ENCODE measurements at places on chromosomes 13 and 19. TPM values are rescaled to one million over a fixed set of nuclear protein-coding genes. Genes with fewer than 3 reads are reported as not detected.

DNA sequence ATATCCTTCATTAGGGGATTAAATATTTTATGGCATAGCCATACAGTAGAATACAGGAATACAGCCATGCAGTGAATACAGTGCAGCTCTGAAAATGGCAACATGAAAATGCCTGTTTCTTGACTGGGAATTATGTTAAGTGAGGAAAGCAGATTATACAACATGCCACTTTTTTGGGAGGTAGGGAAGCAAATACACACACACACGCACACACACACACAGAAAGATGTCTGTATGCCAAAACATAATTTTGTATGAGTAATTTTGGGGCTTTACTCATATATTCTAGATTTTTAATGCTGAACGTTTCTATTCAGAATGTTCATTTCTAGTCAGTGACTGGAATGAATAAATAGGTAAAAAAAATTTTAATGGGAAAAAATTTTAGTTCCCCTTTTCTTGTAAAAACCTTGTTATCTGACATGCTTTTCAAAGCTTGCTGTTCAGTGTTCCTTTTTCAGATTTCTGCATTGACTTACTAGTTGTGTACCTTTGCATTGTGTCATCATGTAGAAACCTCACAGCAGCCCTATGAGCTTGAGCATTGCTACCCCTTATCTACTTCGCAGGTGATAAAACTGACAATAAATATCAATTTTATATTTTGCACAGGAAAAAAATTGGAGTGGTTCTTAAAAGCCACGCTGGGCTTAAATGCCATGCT is 7.8 kb downstream of the GPR183 start:
- H3K27ac ChIP-seq: peak overlapping the region; percentile 92

DNA sequence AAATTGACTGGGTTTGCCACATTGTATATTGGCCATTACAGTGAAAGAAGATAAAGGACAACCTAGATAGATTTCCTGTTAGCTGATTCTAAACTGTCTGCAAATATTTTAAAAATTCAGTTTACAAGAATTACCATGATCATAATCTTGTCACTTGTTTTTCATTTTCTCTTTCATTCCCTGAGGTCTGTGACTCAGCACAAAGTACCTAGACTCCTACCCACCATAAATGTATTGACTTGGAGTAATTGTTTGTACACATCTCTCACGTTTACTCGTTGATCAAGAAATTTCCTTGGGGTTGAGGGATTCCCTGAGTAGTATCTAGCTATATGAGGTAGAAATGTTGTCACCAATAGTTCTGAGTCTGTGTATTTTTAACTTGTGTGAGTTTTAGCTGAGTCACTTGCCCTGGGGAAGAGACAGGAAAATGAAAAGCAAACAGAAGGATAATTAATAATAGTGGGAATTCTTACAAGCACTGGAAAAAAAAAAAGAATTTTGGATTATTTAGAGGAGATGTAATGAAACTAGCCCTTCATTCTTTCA is 299.2 kb upstream of the DACH1 start:
- no peak overlapping the region for H3K27ac ChIP-seq
- no peak overlapping the region for H3K4me3 ChIP-seq
- H3K27me3 ChIP-seq: no peaks in the 10 kb centered on the region
- no peaks in the 10 kb centered on the region for H3K4me1 ChIP-seq
- H3K36me3 ChIP-seq: no peaks in the 10 kb centered on the region

Gene ANKRD24
- total RNA-seq: 1.1 TPM

Gene RFPL4AL1
- total RNA-seq: not detected

- no peaks in the 10 kb centered on the region for H3K27me3 ChIP-seq
- no peak overlapping the region for H3K4me3 ChIP-seq
- H3K4me1 ChIP-seq: no peaks in the 10 kb centered on the region
- no peak for DNase-seq
Observed at GRCh38 chr13:112879283-112879833, 89.7 kb upstream of the MCF2L start.

GRCh38 chr19:30155381-30156200 is 213.6 kb downstream of the URI1 start:
- peaks cover 1% of the 10 kb centered on the region for H3K27me3 ChIP-seq
- DNase-seq: no peak
- no peaks in the 10 kb centered on the region for H3K4me1 ChIP-seq
- no peak overlapping the region for H3K4me3 ChIP-seq
- no peak overlapping the region for H3K27ac ChIP-seq
- no peaks in the 10 kb centered on the region for H3K36me3 ChIP-seq

DNA sequence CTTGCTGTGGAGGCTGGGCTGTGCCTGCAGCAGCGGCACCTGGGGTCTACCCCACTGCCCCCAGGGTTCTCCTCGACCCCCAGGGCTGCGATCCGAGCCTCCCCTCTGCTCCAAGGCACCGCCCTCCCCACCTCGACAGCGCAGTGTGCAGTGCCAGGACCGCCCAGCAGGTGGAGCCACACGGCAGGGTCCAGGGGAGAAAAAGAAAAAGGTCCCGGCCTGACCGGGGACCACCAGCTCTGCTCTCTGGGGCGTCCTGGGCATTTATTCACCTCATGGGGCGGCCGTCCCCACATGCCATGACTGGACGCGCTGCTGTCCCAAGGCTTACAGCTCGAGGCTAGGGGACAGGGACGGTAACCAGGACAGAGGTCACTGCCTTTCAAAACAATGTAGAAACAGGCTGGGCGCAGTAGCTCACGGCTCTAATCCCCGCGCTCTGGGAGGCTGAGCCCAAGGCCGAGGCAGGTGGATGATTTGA is 10.6 kb downstream of the REXO1 start:
- no peaks in the 10 kb centered on the region for H3K36me3 ChIP-seq
- H3K27ac ChIP-seq: no peak overlapping the region
- H3K4me3 ChIP-seq: no peak overlapping the region

GRCh38 chr19:7575434-7576040 is 20.1 kb upstream of the CAMSAP3 start:
- DNase-seq: peak; percentile 31

Gene RAB3D
- total RNA-seq: 7.5 TPM

DNA sequence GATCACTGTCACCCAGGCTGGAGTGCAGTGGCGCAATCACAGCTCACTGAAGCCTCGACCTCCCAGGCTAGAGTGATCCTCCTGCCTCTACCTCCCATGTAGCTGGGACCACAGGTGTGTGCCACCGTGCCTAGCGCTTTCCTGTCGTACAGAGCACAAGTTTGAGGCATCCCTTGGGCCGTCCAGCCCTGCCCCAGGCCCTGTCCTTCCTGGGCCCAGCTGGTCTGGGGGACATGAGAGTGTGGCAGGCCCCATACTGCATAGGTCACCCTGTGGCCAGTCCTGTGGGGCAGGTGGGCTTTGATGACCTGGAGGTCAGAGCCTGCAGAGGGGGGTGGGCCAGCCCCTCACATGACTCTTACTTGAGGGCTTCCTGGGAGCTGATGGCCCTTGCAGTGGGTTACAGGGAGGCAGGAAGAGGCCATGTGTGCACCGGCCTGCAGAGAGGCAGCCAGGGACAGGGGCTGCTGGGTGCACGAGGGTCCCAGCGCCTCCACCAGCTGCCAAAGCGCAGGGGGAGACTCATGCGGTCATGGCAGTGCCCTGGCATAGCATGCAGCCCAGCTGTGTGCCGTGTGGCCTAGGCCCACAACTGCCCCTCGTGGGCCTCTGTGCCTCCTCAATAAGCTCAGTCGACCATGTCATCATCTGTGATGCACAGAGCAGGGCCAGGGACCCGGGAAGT is 61.4 kb downstream of the KDM4B start:
- no peak for DNase-seq
- H3K27me3 ChIP-seq: no peaks in the 10 kb centered on the region
- peaks cover 8% of the 10 kb centered on the region for H3K4me1 ChIP-seq
- no peak overlapping the region for H3K4me3 ChIP-seq
- H3K36me3 ChIP-seq: peaks cover 2% of the 10 kb centered on the region
- no peak overlapping the region for H3K27ac ChIP-seq

DNA sequence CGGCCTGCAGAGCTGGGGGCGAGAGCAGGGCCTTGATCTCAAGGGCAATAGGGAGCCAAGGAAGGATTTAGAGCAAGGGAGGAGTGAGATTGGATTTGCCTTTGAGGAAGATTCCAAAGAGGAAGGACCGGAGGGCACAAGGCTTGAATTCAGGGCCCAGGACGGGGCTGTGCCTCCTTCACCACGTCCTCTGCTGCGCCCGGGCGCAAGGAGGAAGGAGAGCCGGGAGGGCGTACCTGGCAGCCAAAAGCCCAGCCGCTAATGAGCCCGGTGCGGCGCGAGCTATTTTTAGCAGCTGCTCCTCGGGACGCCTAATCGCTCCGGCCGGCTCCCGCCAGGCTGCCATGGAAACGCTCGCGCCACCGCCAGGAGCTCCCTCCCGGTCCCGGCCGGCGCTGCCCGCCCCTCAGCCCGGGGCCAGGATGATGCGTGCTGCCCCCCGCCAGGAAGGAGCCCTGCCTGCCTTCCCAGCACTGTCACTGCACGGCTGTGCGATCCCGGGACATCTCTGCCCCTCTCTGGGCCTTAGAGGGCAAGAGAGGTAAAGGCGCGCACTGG is 31.3 kb downstream of the TINCR start:
- H3K27me3 ChIP-seq: peaks cover 20% of the 10 kb centered on the region
- H3K27ac ChIP-seq: no peak overlapping the region
- H3K4me3 ChIP-seq: no peak overlapping the region
- DNase-seq: no peak

DNA sequence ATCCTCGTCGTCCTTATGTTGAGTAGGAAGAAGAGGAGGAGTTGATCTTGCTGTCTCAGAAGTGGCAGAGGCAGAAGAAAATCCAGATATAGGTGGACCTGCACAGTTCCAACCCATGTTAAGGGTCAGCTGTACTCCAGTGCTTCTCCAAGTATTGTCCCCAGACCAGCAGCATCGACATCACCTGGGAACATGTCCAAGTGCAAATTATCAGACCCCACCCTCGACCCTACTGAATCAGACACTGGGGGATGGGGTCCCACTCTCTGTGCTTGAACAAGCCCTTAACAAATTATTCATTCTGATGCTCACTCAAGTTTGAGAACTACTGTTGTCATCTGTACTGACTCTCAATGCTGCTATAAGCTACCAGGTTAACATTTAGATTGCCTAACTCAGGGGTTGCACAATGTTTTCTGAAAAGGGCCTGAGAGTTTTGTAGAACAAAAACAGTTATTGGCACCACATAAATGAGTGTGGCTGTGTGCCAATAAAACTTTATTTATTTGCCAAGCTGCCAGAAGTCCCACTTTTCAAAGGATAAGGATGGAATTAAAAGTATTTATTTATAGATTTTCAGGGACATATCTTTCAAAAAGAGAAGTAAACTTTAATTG is 226.7 kb upstream of the IPO5 start:
- H3K27ac ChIP-seq: no peak overlapping the region
- no peaks in the 10 kb centered on the region for H3K4me1 ChIP-seq
- no peak for DNase-seq
- no peak overlapping the region for H3K4me3 ChIP-seq
- no peaks in the 10 kb centered on the region for H3K36me3 ChIP-seq

Gene ZNF850
- 7.0 TPM for total RNA-seq

- no peak for DNase-seq
- H3K27ac ChIP-seq: no peak overlapping the region
- H3K36me3 ChIP-seq: no peaks in the 10 kb centered on the region
- H3K4me3 ChIP-seq: no peak overlapping the region
- H3K27me3 ChIP-seq: no peaks in the 10 kb centered on the region
- no peaks in the 10 kb centered on the region for H3K4me1 ChIP-seq
Observed at GRCh38 chr19:41619018-41619556, 7.8 kb downstream of the CEACAM4 start.

Gene TDRD3
- total RNA-seq: 16.4 TPM

DNA sequence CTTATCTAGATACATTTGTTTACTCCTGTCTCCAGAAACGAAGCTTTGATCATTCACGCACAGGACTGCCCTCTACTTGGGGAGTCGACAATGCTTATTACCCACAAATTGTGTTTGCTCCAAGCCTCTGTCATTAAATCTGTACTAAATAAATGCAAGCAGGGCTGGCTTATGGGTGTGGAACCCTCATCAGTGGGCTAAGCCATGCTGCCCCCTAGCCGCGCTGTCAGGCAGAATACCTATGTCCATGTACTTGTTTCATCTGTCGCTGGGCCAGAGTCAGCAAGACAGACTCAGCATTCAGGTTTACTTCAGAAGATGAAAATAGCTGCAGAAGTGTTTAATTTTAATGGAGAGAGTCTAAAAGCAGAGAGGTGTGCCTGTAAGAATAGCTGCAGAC is 110.0 kb upstream of the PRR20A start:
- no peaks in the 10 kb centered on the region for H3K36me3 ChIP-seq
- no peak for DNase-seq
- no peaks in the 10 kb centered on the region for H3K4me1 ChIP-seq

Gene JAK3
- total RNA-seq: 180 TPM

DNA sequence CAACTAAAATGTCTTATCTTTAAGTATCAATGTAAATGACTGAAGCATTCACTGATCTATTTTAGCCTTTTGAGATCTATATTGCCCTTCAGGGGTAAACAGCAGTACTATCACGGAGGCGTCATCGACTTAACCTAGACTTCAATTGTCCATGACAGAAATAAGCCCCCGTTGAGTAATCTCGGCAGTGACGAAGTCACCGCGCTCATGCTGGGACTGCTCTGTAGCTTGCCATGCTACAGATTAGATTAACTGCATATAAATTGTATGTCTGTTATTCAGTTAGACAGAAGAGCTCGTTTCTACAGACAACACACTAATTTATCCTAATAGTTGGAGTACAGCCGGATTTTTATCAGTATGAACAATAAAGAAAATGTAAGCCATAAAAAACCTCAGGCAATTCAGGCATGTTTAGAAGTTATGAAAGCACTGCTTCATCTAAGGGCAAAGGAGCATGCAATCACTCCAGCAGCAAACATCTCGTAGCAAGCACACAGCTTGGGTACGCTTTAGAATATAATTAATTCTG is 56.6 kb downstream of the TUBGCP3 start:
- H3K27me3 ChIP-seq: no peaks in the 10 kb centered on the region
- no peak for DNase-seq
- H3K36me3 ChIP-seq: no peaks in the 10 kb centered on the region
- peaks cover 6% of the 10 kb centered on the region for H3K4me1 ChIP-seq
- no peak overlapping the region for H3K4me3 ChIP-seq

Gene PLVAP
- total RNA-seq: not detected

DNA sequence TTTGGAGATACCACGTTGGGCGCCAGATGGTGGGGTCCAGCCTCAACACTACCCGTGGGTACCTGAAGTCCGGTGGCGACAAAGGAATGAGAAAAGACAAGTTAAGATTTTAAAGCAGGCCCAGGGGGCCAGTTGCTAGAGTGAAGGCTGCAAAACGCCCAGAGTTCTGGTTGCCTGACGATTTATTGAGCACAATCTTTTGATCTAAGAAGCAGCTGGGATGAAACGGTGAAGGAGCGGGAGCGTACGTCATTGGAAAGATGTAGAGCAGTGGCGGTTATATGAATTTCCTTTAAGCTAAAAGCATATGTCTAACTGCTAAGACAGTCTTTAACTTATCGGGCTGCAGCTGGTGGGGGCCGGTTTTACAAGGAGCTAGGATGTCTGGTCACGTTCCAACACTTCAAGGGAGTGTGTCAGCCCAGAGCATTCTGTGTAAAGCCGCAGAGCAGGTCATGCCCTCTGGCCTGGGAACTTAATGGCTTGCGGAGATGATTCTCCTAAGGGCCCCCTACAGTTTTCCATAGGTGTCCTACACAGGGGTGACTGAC is 28.9 kb upstream of the EVI5L start:
- peaks cover 8% of the 10 kb centered on the region for H3K4me1 ChIP-seq
- H3K27ac ChIP-seq: no peak overlapping the region
- H3K4me3 ChIP-seq: no peak overlapping the region
- no peak for DNase-seq
- H3K27me3 ChIP-seq: peaks cover 38% of the 10 kb centered on the region
- no peaks in the 10 kb centered on the region for H3K36me3 ChIP-seq

Gene KLK3
- not detected for total RNA-seq
